ENCODE measurements at places on chromosomes 12 and 14. TPM values are rescaled to one million over a fixed set of nuclear protein-coding genes. Genes with fewer than 3 reads are reported as not detected.

DNA sequence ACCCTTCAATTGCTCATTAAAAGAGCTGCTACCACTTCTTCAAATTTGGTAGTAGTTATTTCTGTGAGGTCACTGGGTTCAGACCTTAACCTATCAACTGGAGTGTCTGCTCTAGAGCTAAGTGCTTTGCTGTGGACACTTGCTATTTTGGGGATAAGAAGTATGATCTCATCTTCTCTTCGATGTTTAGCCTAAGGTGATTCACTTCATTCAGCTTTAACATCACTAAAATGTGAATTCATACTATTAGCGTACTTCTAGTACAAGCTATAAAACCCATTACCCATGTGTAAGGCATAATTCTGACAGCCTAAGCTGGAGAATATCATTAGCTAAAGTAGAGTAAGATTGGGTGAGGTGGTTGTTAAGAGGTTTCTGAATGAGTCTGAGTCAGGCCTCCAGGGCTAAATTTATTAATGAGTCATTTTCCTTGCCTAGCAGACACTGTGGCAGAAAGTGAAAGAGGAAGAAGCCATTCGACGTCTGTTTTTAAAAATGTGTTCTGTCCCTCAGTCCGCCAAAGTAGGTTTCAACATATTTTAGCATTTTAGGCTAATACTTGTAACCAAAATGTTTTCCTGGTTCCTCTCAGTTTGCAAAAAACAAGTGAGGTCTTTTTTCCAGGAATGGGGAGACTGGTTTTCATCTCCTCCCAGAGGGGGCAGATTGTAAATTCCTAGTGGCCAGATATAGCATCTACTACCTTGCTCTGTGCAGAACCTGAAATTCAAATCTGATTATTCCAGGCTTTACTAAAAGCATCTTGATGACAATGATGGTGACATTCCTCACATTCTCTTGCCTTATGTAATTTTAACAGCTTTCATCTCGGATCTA, 103.6 kb downstream of the SSPN start:
- H3K36me3 ChIP-seq, result no peaks in the 10 kb centered on the region
- peak overlapping the region; percentile 49 for H3K27ac ChIP-seq
- H3K27me3 ChIP-seq, result no peaks in the 10 kb centered on the region
- peak; percentile 97 for DNase-seq

DNA sequence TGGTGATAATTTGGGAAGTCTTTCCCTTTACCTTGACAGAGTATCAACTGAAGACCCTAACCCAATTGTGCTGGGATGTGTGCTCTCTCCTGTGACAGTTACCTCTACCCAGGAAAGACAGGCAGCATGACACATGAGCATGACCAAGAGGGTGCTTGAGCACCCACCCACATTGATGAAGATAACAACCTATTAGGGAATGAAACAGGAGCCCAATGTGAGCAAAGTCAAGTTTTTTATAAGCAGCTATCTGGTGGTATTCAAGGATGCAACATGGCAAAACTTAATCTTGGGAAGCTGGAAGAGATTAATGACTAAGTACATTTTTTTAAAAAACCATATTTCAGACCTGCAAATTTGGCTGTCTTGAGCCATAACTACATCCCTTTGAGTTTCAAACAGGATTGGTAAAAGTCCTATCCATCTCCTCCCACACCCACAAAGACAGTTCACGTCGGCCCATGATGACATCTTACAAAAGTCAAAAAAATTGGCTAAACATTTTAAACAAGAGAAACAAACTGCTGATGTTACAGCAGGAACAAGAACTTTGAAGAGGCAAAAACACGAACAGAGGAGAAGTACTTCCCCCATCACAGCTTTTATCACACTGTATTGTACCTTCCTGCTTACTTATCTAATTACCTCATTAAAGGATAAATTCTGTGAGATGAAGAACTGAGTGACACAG, 60.3 kb downstream of the MED13L start:
- H3K36me3 ChIP-seq, result no peaks in the 10 kb centered on the region
- H3K4me1 ChIP-seq, result peaks cover 27% of the 10 kb centered on the region
- no peak for DNase-seq
- H3K4me3 ChIP-seq, result no peak overlapping the region
- no peak overlapping the region for H3K27ac ChIP-seq

Gene PRH2
- not detected for total RNA-seq

- DNase-seq, result peak; percentile 45
- no peaks in the 10 kb centered on the region for H3K36me3 ChIP-seq
- H3K27me3 ChIP-seq, result no peaks in the 10 kb centered on the region
- H3K4me1 ChIP-seq, result no peaks in the 10 kb centered on the region
- no peak overlapping the region for H3K4me3 ChIP-seq
Measured at GRCh38 chr12:70576341-70577282, 60.6 kb downstream of the PTPRB start.

DNA sequence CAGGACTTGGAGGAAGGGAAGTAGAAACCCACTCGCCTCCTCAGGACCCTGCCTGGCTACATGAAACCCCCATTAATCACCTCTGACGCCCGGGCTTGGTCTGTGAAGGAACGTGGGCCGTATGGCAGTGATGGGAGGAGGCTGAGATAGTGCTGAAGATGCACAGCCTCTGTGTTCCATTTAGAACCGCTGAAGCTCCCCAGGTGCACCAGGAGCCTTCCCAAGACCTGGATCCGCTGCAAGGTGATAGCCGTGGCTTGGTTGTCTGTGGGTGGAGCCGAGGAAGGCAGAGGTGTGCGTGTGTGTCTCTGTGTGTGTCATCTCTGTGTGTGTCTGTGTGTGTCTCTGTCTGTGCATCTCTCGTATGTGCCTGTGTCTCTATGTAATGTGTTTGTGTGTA, 293.1 kb downstream of the CACNA1C start:
- no peak for DNase-seq
- no peak overlapping the region for H3K27ac ChIP-seq
- H3K27me3 ChIP-seq, result no peaks in the 10 kb centered on the region

DNA sequence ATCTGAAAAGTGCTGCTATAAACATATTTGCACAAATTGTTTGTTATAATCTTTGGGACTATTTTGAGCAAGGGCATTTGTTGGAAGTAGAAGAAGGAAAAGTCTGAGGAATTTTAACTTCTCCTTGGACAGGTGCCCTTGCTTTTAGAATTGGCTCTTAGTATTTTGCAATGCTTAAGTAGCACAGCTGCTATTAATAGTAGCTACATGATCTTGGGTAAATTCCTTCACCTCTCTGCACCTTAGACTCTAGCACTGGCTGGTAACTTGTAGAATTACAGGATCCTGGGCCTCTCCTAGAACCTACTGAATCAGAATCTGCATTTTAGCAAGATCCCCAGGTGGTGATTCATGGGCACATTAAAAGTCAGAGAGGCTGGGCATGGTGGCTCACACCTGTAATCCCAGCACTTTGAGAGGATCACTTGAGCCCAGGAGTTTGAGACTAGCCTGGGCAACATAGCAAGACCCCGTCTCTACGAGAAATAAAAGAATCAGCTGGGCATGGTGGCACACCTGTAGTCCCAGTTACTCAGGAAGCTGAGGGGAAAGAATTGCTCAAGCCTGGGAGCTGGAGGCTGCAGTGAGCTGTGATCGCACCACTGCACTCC, 10.8 kb upstream of the TMEM120B start:
- H3K4me3 ChIP-seq, result no peak overlapping the region
- H3K36me3 ChIP-seq, result no peaks in the 10 kb centered on the region
- H3K4me1 ChIP-seq, result no peaks in the 10 kb centered on the region
- DNase-seq, result no peak
- H3K27ac ChIP-seq, result no peak overlapping the region

DNA sequence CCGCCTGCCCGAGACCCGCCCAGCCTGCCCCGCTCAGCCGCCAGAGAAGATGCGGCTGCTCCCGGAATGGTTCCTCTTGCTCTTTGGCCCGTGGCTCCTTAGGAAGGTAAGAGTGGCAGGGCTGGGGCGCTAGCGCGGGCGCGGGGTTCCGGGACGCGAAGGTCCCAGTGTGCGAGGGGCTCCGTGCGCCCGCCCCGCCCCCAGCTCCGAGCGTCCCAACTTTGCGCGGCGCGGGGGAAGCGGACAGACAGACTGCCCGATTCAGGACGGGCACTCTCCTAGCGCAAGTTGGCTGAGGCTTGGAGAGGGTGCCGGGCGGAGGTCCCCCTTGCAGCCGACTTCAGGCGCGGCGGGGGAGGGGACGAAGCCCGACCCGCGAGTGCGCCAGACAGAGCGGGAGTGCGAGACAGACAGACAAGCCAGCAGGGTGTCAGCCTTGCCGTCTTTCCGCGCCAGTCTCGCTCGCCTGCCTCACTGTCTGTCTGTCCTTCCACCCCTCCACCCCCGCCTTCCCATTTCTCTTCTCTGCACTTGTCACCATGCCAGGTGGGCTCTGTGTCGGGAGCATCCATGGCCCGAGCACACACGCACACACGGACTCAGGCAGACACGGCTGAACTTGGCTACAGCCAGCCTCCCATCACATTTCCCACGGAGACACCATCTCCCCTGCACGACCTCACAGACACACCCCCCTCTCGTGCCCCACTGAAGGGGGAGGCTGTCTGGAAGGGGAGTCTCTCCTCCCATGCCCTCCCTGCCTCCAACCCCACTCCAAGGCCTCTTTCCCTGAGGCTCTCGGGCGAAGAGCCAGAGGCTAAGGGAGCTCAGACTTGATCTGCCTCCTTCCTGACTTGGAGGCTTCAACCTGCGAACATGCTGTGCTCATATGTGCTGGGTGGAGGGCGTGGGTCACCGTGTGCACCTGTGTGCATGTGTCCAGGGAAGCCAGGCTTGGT, 606 bp downstream of the NXPH4 start:
- H3K4me3 ChIP-seq, result peak overlapping the region; percentile 53
- no peak for DNase-seq

DNA sequence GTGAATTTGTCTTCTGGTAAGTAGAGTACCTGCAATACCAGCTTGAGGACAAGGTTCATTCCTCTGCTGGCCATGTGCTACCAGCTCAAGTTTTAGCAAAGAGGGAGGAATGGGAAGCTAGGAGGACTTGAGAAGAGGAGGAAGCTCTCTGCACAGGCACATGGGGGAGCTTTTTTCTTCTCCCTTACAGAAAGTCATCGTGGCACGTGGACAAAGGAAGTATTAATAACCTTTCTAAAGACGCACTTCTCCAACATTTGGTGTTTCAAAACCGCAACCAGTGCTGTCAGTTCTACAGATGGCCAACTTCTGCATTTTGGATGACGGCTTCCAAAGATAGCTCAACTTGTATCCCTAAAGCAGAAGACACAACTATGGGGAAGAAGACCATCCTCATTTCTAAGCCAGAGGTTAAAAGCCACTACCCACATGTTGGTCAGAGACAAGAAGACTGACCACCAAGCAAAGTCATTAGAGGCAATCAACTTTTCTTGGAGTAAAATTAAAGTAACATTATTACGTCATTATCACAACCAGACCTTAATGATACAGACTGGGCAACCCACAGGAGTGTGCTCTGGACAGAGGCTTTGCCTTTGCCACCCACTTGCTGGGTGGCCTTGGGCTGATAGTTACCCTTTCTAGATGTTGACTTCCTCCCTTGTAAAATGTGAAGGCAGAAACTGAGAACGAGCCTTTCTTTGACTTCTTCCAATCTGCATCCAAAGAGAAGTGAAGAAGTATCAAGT, 12.3 kb upstream of the TMED10 start:
- H3K27me3 ChIP-seq, result no peaks in the 10 kb centered on the region
- no peaks in the 10 kb centered on the region for H3K36me3 ChIP-seq
- H3K4me3 ChIP-seq, result no peak overlapping the region
- DNase-seq, result no peak
- no peak overlapping the region for H3K27ac ChIP-seq
- no peaks in the 10 kb centered on the region for H3K4me1 ChIP-seq

DNA sequence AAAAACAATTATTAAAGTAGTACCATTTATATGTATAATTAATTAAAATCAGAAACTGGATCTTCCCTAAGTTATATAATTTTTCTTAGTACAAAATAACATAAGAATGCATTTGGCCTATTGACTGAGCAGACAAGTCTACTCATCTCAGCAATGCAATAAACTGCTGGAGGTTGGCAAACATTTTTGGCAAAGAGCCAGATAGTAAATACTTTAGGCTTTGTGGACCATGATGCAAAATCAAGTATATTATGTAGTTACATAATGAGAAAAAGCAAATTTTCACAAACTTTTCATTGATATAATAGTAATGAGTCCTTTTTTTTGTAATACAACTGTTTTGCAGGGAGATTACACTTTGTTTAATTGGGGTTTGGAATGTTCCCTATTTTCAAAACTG, 30.9 kb downstream of the ERGIC2 start:
- H3K36me3 ChIP-seq, result 0 out of 2 replicates have a peak, but pooled peaks cover 11% of the 10 kb centered on the region
- H3K4me3 ChIP-seq, result no peak overlapping the region

GRCh38 chr12:110126557-110126956, 2.4 kb downstream of the IFT81 start:
- no peak for DNase-seq

DNA sequence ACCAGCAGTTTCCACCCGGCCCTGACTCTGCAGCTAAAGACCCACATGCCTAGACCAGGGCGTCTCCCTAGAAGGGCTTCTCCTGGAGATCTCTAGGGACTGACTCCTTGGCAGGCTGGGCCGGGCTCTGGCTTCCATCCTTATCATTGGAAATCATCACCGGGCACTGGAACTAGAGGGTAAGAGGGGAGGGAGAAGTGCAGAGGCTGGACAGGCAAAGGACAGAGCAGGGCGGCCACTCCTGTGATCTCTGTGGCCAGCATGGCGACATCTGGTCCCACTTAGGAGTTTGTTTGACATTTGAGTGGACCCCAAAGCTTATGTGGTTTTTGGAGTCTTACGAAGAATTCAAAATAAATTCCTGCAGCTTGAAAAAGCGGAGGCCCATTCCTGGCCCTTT, 7.1 kb downstream of the LTBP2 start:
- peaks cover 11% of the 10 kb centered on the region for H3K4me1 ChIP-seq
- H3K27ac ChIP-seq, result no peak overlapping the region
- no peak for DNase-seq
- no peaks in the 10 kb centered on the region for H3K36me3 ChIP-seq

DNA sequence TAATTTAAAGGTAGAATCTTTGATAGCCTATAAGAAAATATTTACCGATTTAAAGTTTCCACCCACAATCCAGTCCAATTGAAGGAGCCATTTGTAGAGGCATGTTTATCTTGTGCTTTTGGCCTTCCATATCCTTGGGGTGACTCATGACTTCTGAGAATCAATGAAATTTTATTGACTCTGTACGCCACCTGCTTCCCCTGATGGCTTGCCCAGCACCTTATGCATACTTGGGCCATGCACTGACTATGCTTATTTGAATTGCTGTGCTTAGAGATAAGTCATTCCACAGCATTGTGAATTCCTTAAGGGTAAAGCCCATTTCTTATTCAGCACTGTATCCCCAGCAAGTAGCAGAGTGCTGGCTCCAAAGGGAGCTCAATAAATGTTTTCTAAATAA, 954.8 kb upstream of the SEL1L start:
- H3K4me3 ChIP-seq, result no peak overlapping the region
- no peaks in the 10 kb centered on the region for H3K36me3 ChIP-seq

Gene MEG3
- 62.4 TPM for total RNA-seq

DNA sequence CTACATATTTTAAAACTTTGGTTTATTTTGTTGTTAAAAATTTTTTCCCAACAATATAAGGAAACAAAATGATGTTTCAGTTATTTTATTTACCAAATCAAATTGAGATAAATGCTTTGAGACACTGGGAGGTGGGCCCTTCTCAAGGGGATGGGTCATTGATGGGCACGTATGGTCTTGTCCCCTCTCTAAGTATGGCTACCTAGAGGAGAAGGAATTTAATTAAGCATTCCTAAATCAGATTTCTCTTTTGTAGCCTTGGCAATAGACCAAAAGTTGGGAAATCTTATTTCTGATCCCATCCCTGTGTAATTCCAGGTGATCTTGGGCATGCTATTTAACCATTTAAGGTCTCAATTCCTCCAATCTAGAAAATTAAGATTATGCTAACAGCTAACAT, 79.0 kb downstream of the SCN8A start:
- no peaks in the 10 kb centered on the region for H3K27me3 ChIP-seq
- DNase-seq, result no peak
- H3K27ac ChIP-seq, result no peak overlapping the region
- H3K4me3 ChIP-seq, result no peak overlapping the region
- H3K4me1 ChIP-seq, result no peaks in the 10 kb centered on the region

Data from Panc1 (cell line).